ENCODE measurements at places on chromosomes 12 and 14. TPM values are rescaled to one million over a fixed set of nuclear protein-coding genes. Genes with fewer than 3 reads are reported as not detected.
A peak's percentile ranks its signal among the peaks of the same experiment; 100 is the strongest.

The PTGDR gene
- 0.71 TPM for total RNA-seq

The IGF1 gene
- total RNA-seq = 103 TPM

The SERPINA9 gene
- not detected for total RNA-seq

The GARIN6 gene
- total RNA-seq = not detected

The CIROP gene
- total RNA-seq = 0.18 TPM

The LYZ gene
- total RNA-seq = 38.7 TPM

GRCh38 chr12:85796001-85796400 lies 40.2 kb downstream of the RASSF9 start:
- no peak overlapping the region for H3K4me3 ChIP-seq
- no peak overlapping the region for H3K27ac ChIP-seq
- H3K36me3 ChIP-seq = no peaks in the 10 kb centered on the region
- H3K4me1 ChIP-seq = no peaks in the 10 kb centered on the region
- no peaks in the 10 kb centered on the region for H3K27me3 ChIP-seq

GRCh38 chr14:68084256-68084655 lies 264.7 kb downstream of the RAD51B start:
- no peaks in the 10 kb centered on the region for H3K4me1 ChIP-seq
- H3K27ac ChIP-seq = no peak overlapping the region
- H3K36me3 ChIP-seq = no peaks in the 10 kb centered on the region
- no peaks in the 10 kb centered on the region for H3K27me3 ChIP-seq
- no peak overlapping the region for H3K4me3 ChIP-seq
- DNase-seq = no peak

GRCh38 chr12:19052689-19053088 lies 76.8 kb upstream of the PLEKHA5 start:
- no peaks in the 10 kb centered on the region for H3K27me3 ChIP-seq
- no peak overlapping the region for H3K27ac ChIP-seq
- no peaks in the 10 kb centered on the region for H3K4me1 ChIP-seq
- DNase-seq = no peak

DNA sequence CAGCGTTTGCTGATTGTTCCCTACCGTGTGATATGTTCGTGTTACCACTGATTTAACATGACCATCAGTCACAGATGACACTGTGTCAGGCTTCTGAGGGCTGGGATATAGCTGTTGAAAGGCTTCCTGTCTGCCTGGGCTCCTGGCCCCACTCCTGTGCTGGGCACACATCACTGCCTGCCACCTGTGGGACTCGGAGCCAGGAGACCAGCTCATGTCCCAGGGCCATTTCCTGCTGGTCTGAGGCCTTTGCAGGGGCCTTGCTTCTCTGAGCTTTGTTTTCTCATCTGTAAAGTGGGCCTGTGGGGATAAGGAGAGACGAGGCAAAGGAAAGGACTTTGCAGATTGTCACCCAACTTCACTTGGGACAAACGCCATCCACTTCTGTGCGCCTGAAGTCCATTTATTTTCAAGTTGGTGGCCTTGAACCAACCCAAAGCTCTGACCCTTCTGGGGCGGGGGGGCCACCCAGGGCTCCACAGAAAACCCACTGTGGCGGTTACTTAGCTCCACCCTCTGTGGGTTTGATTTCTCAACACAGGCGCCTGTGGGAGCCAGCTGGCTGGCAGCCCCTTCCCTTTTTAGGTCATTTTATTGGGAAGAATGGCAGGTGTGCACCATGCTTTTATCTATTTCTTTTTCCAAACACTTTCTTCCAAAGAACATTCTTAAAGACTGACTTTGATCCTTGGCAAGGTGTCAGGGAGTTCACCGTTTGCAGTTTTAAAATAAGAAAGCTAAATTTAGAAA lies 54.1 kb downstream of the BEGAIN start:
- H3K4me3 ChIP-seq = no peak overlapping the region
- DNase-seq = peak; percentile 66
- H3K36me3 ChIP-seq = no peaks in the 10 kb centered on the region
- no peaks in the 10 kb centered on the region for H3K4me1 ChIP-seq

DNA sequence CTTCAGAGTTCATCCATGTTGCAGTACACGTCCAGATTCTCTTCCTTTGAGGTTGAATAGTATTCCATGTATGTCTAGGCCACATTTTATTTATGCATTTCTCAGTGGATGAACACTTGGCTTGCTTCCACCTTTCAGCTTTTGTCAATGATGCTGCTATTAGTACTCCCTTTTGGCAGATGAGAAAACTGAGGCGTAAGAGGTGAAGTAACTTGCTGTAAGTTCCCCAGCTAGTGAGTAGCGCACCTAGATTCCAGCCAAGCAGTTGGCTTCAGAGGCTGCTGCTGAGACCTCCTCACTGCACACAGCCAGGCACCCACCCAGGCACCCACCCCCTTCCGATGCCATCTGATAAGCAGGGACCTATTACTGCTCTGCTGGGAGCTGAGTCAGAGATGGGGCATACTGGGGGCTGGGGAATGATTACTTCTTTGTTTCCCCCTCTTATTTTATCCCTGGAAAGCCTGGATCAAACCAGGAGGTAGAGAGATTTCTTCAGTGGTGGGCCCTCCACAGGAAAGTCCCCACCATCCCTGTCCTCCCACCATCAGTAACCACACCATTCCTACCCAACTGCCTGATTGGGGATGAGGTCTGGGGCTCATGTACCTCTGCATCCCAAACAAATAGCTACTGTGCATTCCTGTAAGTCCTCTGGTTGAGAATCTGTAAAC lies 234.6 kb downstream of the PCNX1 start:
- no peak overlapping the region for H3K4me3 ChIP-seq
- no peak for DNase-seq
- H3K27me3 ChIP-seq = no peaks in the 10 kb centered on the region
- no peaks in the 10 kb centered on the region for H3K4me1 ChIP-seq
- H3K36me3 ChIP-seq = no peaks in the 10 kb centered on the region
- H3K27ac ChIP-seq = no peak overlapping the region

GRCh38 chr14:76759589-76759988 lies 1.7 kb upstream of the VASH1 start:
- H3K4me1 ChIP-seq = no peaks in the 10 kb centered on the region
- H3K27ac ChIP-seq = no peak overlapping the region
- no peak for DNase-seq
- H3K27me3 ChIP-seq = no peaks in the 10 kb centered on the region
- H3K36me3 ChIP-seq = no peaks in the 10 kb centered on the region
- H3K4me3 ChIP-seq = no peak overlapping the region

DNA sequence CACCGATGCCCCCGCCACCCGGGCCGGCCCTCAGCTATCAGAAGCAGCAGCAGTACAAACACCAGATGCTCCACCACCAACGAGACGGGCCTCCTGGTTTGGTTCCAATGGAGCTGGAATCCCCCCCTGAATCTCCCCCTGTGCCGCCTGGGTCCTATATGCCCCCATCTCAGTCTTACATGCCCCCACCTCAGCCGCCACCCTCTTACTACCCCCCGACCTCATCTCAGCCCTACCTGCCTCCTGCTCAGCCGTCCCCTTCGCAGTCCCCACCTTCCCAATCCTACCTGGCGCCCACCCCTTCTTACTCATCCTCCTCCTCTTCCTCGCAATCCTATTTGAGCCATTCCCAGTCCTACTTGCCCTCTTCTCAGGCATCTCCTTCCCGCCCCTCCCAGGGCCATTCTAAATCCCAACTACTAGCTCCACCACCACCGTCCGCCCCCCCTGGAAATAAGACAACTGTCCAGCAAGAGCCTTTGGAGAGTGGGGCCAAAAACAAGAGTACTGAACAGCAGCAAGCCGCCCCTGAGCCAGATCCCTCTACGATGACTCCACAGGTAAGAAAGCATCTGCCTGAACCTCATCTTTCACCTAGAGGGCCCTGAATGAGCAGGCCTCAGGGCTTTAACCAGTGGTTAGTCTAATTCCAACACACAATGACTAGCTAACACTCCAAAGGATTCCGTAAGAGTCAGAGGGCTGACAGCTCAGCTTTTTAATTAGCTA lies 851 bp downstream of the YLPM1 start:
- H3K36me3 ChIP-seq = no peaks in the 10 kb centered on the region
- H3K4me3 ChIP-seq = peak overlapping the region; percentile 66
- no peaks in the 10 kb centered on the region for H3K27me3 ChIP-seq
- no peak for DNase-seq
- H3K4me1 ChIP-seq = peaks cover 2% of the 10 kb centered on the region

DNA sequence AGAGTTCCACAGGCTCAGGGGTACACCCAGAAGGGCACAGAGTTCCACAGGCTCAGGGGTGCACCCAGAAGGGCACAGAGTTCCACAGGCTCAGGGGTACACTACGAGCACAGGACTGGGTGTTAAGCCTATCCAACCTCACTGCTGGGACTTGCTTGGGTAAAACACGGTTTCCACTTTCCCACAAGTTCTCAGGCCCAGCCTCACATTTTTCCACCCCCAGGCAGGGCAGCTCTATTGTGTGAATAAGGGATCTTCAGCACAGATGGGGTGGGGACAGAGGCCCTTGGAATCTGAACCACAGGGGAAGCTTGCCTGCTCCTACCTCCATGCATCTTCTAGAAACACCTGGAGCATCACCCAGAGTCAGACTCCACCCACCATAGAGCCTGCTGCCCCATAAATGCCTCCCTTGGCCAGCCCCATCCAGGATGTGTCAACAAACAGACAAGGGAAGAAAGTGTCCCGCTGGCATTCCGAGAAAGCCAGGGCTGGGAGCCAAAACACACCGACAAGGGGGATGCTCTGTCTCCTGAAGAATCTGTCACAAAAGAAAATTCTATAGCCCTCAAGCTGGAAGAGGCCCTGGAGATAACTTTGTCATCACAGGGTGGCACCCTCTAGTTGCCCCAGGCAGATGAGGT lies 4.8 kb downstream of the CRACR2A start:
- H3K4me3 ChIP-seq = no peak overlapping the region
- H3K27ac ChIP-seq = no peak overlapping the region
- no peaks in the 10 kb centered on the region for H3K4me1 ChIP-seq
- H3K36me3 ChIP-seq = no peaks in the 10 kb centered on the region

DNA sequence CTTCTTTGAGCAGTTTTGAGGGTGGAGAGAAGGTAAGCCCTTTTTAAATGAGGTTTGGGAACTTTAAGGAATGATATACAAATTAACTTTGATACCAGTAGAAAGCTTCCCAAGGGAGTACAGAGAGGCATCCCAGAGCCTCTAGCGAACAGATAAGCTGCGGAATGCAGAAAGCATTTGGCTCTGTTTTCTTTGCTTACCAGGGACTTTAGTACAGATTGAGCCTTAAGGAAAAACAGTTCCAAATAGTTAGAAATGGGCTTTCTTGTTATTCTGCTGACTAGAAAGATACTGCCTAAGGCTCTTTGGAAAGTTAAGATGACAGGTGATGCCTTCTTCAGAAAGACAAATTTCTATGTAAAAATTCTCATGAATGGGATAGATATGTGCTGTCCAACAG lies 261.7 kb upstream of the FOXN3 start:
- H3K4me1 ChIP-seq = no peaks in the 10 kb centered on the region
- no peak overlapping the region for H3K4me3 ChIP-seq
- no peaks in the 10 kb centered on the region for H3K27me3 ChIP-seq
- DNase-seq = no peak
- no peak overlapping the region for H3K27ac ChIP-seq
- no peaks in the 10 kb centered on the region for H3K36me3 ChIP-seq

DNA sequence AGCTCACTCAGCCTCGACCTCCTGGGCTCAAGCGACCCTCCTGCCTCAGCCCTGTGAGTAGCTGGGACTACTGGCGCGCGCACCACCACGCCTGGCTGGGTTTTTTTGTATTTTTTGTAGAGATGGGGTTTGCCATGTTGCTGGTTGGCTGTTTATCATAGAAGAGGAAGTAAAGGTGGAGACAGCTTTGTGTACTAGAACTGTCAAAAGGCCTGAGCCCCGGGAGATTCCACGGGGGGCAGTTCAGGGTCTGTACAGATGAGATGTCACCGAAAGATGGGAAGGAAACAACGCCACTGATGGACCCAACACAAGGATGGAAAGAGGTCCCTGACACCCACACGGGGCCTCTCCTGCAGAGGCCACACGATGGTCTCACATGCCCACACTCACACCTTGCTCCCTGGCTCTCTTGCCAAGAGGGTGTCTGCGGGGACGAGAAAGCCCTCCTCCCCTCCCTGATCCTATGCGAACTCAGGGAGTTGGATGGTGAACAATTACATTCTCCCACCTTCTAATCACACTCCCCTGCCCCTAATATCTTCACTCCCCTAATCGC lies 66.6 kb downstream of the KDM2B start:
- H3K27ac ChIP-seq = no peak overlapping the region
- H3K4me1 ChIP-seq = no peaks in the 10 kb centered on the region
- no peak overlapping the region for H3K4me3 ChIP-seq
- no peaks in the 10 kb centered on the region for H3K27me3 ChIP-seq

DNA sequence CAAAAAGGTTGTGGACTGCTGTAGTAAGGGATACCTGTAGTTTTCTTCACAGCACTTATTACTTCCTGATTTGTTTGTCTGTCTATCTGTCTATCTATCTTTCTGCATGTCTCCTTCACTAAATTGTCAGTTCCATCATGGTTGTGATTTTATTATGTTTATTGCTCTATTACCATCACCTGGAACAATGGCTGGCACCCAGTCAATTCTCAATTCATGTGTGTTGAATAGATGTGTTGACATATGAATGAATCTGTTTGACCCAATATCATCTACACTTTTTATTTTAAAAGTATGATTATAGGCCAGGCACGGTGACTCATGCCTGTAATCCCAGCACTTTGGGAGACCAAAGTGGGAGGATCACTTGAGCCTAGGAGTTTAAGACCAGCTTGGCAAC lies 224.4 kb downstream of the NUBPL start:
- H3K4me3 ChIP-seq = no peak overlapping the region
- H3K36me3 ChIP-seq = no peaks in the 10 kb centered on the region
- no peaks in the 10 kb centered on the region for H3K4me1 ChIP-seq
- no peak overlapping the region for H3K27ac ChIP-seq
- H3K27me3 ChIP-seq = no peaks in the 10 kb centered on the region
- DNase-seq = no peak

GRCh38 chr14:83559721-83560120 lies 1970.2 kb upstream of the FLRT2 start:
- H3K4me1 ChIP-seq = no peaks in the 10 kb centered on the region
- no peaks in the 10 kb centered on the region for H3K36me3 ChIP-seq
- no peak for DNase-seq

GRCh38 chr12:128682548-128683275 lies 141.0 kb downstream of the SLC15A4 start:
- no peak overlapping the region for H3K4me3 ChIP-seq
- H3K4me1 ChIP-seq = no peaks in the 10 kb centered on the region
- no peaks in the 10 kb centered on the region for H3K27me3 ChIP-seq
- no peak overlapping the region for H3K27ac ChIP-seq

- H3K36me3 ChIP-seq = no peaks in the 10 kb centered on the region
- H3K4me1 ChIP-seq = peaks cover 3% of the 10 kb centered on the region
- no peak overlapping the region for H3K4me3 ChIP-seq
- H3K27me3 ChIP-seq = no peaks in the 10 kb centered on the region
Measured at GRCh38 chr14:63454863-63455622, 88.1 kb downstream of the PPP2R5E start.

- H3K27ac ChIP-seq = no peak overlapping the region
- no peaks in the 10 kb centered on the region for H3K27me3 ChIP-seq
- no peak overlapping the region for H3K4me3 ChIP-seq
Measured at GRCh38 chr12:23944067-23944466, 5.4 kb downstream of the SOX5 start.
